Liver (tissue), 10 donors: ENCODE measurements at places on chromosomes 3 and 15.
A peak's percentile ranks its signal among the peaks of the same experiment; 100 is the strongest.

DNA sequence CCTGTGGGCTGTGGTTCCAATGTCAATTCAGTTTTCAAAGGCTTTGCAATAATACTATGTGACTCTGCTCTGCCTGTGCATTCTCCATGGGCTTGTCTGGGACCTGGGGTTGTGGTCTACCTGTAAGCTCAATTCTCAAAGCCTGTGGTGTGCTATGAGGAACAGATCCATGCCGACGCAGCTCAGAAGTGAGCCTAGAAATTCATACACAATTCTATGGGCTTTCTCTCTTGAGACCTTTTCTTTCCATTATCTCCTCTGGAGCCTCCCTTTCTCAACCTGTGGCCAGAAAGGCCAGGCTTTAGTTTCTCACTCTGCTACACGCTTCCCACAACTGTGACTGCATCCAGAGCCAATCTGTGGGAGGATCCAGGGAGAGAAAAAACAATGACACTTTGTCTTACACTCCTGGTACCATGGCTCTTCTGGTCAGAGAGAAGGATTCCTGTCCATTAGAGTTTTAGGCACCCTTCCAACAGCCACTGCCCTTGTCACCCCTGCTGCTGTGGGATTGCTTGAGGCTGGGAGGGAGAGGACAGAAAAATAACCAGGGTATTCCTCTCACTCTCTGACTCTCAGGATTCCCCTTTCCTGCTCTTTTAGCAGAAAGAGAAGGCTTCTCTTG lies 34.1 kb upstream of the KLF13 start:
- no peak for DNase-seq

DNA sequence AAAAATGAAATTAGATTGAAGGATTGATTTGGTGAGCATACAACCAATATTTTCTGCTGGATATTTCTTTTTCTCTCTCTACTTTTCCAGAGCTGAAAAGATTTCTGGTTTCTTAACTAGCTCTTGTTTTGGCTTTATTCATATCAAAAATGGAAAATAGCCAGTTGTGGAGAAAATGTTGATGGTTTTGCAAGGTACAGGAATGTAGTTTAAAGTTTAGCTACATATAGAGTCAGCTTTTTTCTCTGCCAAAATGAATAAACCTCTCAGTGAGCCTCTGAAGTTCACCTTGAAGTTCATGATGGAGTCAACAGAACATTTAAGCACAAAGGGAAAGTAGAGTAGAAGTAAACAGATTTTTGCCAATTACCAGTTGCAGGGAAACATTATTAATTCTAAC lies 720.5 kb upstream of the ALCAM start:
- DNase-seq, result no peak

- DNase-seq, result peak; percentile 40
These were observed 818 bp downstream of the SLC4A7 start for GRCh38 chr3:27483117-27484014.

GRCh38 chr15:29021857-29022256 lies 136.1 kb downstream of the APBA2 start:
- DNase-seq, result no peak

GRCh38 chr3:32597656-32598055 lies 27.0 kb upstream of the DYNC1LI1 start:
- DNase-seq, result no peak

- DNase-seq, result no peak
These were observed 5.9 kb upstream of the NDUFAF1 start for GRCh38 chr15:41408234-41408641.

DNA sequence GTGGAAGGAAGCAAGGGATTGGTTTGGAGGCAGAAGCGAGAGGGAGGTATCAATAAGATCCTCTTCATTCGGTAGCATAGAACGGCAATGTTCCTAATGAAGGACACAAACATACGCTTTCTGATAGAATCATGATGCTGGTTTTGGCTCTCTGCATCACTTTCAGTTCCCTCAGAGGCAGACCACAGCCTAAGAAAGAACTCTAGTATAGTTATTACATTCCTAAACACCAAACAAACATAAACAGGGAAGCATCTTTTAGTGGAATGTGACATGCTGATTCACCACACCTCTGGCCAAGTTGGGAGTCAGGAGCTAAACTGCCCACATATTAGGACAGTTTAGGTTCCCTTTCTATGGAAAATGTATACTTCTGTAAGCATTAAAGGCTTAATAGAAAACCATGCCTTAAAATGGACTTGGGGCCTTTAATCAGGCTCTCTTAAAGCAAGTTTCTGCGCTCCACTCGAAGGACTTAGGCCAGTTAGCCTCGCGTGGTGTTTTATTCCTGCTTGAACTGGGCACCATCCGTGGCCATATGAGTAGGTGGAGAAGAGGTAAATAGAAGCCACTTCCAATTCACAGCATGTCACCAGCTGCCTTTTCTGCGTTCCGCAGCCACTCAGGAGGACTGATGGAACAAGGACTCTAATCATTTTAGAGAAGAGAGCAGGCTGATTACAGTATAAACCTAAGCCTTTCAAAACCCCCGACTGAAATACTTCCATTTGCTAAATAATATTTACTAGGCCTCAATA lies 53.7 kb downstream of the CD47 start:
- DNase-seq, result no peak

GRCh38 chr3:132445817-132446216 lies 28.5 kb downstream of the DNAJC13 start:
- DNase-seq, result no peak

DNA sequence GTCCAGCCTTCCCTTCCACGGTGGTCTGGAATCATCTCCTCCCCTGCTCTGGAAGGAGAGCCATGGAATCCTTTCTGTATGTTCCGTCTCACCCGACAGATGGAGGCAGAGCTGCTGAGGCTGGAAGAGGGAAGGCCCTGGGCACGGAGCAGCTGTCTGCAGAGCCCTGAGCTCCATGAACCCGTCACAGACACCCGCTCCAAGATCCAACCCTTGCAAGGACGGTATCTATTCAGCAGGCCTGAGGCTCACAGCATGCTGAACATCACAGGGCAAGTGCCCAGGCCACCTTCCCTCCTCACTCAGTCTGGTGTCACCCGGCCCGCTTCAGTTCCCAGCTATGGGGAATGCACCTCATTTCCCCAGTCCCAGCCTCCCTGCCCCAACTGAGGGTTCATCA lies 103.9 kb downstream of the LRIG1 start:
- DNase-seq, result no peak

DNA sequence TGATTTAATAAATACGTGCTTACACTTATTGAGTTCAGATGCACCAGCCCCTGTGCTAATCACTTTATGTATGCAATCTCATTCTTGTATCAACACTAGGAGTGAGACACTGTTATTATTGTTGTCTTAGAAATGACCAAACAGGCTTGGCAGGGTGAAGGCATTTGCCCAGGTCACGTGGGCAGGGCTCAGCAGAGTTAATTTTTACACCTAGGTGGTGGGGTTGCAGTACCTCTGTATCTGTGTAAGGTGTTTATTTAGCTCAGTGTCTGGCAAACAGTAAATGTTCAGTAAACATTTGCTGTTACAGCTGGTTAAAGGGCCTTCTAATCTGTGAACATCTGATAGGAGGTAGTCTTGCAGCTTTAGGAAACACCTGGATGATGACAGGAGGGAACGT lies 200.0 kb downstream of the CACNA2D3 start:
- DNase-seq, result peak; percentile 40

- DNase-seq, result no peak
These were observed 1.9 kb downstream of the P2RY12 start for GRCh38 chr3:151382671-151383070.

GRCh38 chr3:193552923-193553322 lies 1.8 kb downstream of the ATP13A4 start:
- no peak for DNase-seq

DNA sequence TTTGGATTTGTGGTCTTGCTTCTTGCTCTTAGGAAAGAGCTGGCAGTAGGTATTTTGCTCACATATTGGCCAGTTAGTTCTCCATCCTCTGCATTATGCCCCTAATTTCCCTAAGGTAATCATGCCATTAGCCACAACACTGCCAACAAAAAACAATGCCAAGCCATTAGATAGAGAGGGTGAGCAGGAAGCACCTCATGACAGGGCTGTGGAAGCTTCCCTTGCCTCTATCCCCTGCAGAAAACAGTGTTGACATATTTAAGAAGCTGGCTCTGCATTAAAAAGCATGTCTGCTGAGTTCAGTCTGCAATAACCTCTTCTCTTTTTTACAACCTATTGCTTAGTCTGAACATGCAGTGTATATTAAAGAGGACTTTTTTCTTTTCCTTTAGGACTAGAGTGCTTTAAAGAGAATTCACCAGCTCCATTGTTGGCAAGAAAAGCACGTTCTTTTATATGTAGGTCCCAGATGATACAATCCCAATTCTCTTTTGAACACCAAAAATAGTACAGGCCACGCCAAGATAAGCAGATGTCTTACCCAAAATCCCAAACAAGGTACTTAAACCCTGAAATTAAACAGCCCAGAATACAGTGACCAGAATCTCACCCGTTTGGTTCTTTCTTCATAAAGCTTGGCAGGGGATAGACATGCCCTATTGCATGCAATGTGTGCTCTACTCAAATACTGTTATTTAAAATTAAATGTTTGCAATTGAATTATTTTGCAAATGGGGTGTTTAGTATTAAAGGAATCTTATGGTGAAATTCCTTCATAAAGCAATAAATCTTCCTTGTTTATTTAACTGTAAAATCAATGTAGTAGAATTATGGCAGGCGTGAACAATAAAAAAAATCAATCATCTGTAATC lies 93.7 kb upstream of the UBE3A start:
- no peak for DNase-seq

- no peak for DNase-seq
These were observed 400.7 kb upstream of the AGTR1 start for GRCh38 chr3:148297013-148297412.

DNA sequence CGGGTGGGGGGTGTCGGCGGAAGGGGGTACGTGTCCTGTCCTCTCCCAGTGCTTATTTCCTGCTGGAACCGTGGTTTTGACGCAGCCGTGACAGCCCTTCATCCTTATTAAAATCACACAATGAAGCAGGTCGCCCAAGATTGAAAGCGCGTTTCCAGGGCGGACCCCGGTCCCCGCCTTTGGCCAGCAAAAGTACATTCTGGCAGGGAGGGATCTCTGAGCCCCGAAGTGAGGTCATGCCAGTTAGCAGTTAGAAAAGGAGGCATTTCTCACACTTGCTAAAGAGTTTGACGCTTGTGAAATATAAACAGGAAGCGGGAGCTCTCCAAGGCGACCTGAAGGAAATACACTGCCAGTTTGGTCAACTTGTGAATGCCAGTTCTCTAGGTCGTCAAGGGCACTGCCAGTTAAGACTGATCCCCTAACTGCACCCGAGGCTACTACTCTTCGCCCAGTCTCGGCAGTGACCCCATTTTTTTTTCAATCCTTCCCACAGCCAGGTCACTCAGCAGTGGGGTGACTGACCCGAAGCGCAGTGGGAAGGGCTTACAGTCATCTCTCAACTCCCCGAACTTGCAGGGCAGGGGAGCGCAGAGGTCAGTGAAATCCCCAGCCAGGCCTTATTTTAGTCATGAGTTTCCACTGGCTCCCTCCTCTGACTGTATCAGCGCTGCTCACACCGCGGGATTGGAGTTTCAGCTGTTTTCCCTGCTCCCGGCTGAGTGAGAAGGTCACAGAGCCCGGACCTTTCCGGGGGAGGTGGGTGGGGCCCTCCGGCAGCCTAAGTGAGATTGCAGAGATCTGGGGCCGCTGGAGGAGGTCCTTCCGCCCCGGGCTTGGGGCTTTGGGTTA lies 2.0 kb upstream of the BHLHE40 start:
- peak; percentile 68 for DNase-seq

GRCh38 chr3:60053526-60054265 lies 1003.9 kb upstream of the CFAP20DC start:
- no peak for DNase-seq

DNA sequence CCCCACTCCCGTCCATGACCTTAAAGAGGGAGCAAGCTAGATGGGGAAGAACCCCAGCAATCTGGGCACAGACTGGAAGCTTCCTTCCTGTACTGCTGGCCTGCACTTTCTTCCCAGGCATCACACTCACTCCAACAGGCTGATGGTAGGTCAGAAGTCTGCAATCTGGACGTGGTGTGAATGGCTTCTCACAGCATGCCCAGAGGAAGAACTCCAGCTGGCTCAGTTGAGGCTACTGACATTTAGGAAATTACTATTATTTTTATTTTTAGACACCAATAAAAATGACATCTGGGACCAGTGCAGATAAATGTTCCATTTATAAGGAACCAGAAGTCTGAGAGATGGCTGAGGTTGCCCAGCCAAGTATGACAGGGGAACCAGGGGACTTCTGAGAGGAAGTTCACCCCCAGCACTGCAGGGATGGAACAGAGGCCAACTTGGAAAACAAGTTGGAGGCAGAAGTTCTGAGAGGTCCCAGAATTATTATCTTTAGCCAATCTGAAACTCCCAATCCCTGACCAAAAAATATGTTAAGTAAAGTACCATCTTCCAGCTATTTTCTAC lies 163.8 kb upstream of the CTNNB1 start:
- DNase-seq, result no peak

- no peak for DNase-seq
These were observed 119.0 kb downstream of the XXYLT1 start for GRCh38 chr3:195151866-195152541.

- DNase-seq, result no peak
These were observed 8.5 kb downstream of the ANPEP start for GRCh38 chr15:89806210-89806558.

- no peak for DNase-seq
These were observed 207.3 kb downstream of the PLCL2 start for GRCh38 chr3:17091910-17092582.

DNA sequence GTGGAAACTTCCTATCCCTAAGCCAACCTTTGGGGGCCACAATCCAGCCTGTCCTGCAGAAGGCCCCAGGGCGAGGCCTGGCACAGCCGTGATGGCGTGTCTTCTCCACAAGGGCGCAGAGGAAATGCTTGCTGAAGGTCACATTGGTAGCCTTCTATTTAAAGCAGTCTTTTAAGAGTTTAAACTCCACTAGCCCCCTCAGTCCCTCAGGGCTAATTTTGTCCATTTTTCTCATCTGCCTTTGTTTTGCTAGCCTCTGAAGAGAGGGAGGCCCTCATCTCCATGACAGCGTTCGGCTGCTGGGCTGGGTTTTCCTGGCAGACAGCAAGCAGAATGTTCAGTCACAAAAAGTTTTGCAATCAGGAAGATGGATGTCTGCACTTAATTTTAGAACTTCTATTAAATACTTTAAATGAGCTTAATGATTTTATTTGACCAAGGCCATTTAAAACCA lies 40.8 kb downstream of the RARB start:
- no peak for DNase-seq

DNA sequence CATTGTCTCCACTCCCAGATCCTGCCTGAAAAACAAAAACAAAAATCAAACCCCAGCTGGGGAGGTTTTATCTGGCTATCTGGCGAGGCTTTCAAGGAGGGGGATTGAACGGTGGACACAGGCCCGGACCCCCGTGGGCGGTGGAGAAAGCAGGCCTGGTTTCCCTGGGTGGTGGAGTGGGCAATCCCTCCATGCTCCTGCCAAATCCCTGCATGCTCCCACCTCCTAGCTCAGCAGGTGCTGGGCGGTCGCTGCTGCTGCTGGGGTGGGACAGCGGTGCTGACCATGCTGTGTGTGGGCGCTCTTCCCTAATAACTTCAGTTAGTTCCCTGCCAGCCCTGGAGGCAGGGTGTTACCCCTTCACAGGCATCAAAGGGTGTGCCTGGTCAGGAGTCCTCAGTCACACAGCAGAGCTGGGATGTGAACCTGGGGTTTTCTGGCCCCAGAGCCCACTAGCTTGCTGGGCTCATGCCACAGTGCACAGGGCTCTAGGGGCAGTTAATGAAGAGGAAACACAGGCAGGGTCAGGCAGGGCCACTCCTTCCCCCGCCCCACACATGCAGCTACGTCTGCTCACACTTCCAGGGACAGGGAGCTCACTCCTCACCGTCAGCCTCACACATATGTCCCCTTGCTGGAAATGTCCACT lies 15.9 kb upstream of the PLXND1 start:
- DNase-seq, result no peak

- DNase-seq, result no peak
These were observed 42.9 kb downstream of the DCUN1D1 start for GRCh38 chr3:182937293-182938051.

- no peak for DNase-seq
These were observed 12.2 kb upstream of the MAPK6 start for GRCh38 chr15:52006702-52007340.
